ENCODE measurements at places on chromosomes 4 and X.

GRCh38 chr4:43607400-43607799, 714.9 kb downstream of the GRXCR1 start:
- no peak for DNase-seq

DNA sequence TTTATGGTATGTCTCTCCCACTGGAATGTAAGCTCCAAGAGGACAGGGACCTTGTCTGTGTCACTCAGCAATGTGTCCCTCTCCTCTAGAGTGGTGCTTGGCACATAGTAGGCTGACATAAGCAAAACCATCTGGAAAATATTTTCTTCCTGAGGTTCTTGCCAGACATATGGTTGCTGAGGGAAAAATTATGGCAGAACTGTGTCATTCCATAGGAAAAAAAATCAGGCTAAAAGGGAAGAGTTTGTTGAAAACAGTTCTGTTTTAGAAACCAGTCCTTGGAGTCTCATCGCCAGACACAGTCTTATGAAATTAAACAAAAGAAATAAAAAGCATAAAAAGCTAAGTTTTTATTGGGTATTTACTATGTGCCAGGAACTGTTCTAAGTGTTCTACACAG, 60.9 kb downstream of the RTL9 start:
- no peak for DNase-seq

GRCh38 chr4:12852338-12853307, 631.5 kb downstream of the RAB28 start:
- peak; percentile 22 for DNase-seq

- no peak for DNase-seq
These were observed 7.6 kb upstream of the BST1 start for GRCh38 chr4:15695240-15695699.

GRCh38 chr4:56302760-56303159, 84.5 kb downstream of the AASDH start:
- no peak for DNase-seq

DNA sequence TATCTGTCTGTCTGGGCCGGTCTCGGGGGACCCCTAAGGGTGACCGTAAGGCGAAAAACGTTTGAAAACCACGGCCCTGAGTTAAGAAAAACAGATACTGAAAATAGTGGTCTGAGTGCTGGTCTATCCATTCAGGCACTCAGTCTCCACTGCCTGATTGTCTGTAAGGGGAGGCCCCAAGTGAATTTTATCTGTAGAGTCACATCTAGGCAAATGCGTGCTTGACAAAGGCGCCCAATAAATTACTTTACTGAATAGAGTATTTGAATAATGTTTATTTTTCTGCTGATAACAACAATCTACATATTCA, 465 bp downstream of the HNRNPH2 start:
- DNase-seq: peak; percentile 32

DNA sequence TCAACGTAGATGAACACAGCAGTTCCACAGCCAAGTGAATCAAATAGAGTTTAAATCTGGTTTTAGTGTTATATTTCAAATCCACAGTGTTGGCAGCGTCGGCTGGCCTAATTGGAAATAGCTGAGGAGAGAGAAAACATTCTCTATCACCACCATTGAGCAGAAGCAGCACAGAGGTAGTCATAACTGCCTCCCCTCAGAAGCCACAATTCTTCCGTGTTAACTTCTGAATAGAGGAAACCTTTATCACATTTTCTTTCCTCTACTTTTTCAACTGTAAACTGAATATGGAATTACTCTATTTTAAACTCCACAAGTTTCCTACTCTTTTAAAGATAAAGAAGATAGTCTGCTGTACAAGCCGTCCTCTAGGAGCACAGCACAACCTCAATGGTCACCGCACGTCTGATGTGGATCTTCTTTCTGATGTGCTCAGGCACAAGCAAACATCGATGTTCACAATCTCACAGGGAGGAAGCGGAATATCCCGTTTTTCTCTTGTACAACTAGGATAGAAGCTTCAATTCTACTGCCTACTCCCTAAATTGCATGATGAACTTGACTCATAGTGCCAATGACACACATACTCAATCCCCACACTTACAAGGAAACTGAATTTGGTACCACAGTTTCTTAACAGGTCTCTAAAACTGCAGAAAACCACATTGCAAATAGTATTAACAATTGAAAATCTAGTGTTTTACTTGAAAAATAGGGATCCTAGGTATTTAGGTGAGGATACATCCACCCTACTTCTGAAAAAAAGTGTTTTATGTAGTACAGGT, 217.8 kb upstream of the ETNPPL start:
- no peak for DNase-seq

DNA sequence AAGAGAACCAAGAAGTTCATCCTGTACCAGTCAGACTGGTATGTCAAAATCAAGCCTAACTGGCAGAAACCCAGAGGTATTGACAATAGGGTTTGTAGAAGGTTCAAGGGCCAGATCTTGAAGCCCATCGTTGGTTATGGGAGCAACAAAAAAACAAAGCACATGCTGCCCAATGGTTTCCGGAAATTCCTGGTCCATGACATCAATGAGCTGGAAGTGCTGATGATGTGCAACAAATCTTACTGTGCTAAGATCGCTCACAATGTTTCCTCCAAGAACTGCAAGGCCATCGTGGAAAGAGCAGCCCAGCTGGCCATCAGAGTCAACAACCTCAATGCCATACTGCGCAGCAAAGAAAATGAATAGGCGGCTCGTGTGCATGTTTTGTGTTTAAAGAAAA, 172.7 kb upstream of the MED14 start:
- no peak for DNase-seq

- no peak for DNase-seq
These were observed 34.9 kb downstream of the MGAT4D start for GRCh38 chr4:140463182-140463581.

- DNase-seq: no peak
These were observed 48.2 kb upstream of the H2AZ1 start for GRCh38 chr4:99998062-99998867.

- no peak for DNase-seq
These were observed 6.2 kb upstream of the GSPT2 start for GRCh38 chrX:51737091-51737490.

GRCh38 chrX:56130031-56130430, 102.1 kb upstream of the KLF8 start:
- DNase-seq: no peak

DNA sequence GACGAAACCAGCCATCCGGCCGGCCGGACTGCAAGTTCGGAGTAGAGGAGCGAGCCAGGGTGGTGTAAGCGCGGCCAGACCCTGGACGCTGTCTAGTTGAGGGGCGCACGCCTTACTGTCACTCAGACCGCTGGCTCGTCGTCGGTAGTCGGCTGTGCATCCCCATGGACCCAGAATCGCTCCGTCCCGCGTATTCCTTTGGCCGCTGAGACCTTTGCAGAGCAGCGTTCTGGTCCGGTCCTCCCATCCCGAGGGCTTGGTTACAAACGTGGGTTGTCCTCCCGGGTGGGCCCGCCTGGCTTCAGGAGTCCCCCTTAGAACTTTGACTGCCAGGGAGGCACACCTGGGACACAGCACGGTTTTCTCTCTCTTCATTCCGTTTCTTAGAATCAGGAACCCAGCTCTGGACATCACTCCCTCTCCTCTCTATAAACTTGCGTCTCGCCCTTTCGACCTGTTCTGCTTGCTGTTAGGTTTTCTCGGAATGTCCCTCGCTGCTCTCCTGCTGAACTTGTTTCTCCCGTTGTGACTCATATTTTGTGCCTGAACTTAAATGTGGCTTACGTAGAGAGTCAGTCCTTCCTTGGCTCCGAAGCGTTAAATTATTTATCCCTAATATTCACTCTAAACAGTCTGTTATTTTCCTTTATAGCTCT, 672 bp downstream of the PGM2 start:
- DNase-seq: no peak

- no peak for DNase-seq
These were observed 122.4 kb downstream of the AASDH start for GRCh38 chr4:56264873-56265272.

DNA sequence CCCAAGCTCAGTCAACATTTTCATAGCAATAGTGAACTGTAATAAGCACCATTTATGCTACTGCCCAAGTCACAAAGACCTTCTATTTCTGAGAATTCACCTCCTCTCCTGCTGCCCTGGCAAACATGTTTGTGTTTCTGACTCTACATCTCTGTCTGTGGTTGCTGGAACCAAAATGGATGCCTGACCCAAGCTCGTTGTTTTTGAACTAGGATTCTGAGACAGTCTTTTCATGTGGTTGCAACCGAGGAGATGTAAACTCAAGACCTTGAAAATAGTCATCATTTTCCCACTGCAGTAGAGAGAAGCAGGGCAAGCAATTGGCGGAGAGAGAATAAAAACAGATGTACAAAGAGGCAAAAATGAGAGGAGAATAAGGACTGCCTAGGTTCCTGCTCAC, 160.2 kb downstream of the RAB28 start:
- DNase-seq: no peak

GRCh38 chr4:138555584-138555983, 313.4 kb upstream of the SLC7A11 start:
- DNase-seq: no peak

- no peak for DNase-seq
These were observed 418.1 kb downstream of the BCOR start for GRCh38 chrX:39679497-39680157.

GRCh38 chr4:96262057-96262456, 422.2 kb downstream of the PDHA2 start:
- DNase-seq: no peak

GRCh38 chr4:120591038-120591437, 331.5 kb downstream of the PRDM5 start:
- DNase-seq: no peak

GRCh38 chr4:45099471-45099870, 373.1 kb upstream of the GNPDA2 start:
- no peak for DNase-seq

GRCh38 chr4:100294356-100294755, 104.1 kb upstream of the DDIT4L start:
- no peak for DNase-seq

DNA sequence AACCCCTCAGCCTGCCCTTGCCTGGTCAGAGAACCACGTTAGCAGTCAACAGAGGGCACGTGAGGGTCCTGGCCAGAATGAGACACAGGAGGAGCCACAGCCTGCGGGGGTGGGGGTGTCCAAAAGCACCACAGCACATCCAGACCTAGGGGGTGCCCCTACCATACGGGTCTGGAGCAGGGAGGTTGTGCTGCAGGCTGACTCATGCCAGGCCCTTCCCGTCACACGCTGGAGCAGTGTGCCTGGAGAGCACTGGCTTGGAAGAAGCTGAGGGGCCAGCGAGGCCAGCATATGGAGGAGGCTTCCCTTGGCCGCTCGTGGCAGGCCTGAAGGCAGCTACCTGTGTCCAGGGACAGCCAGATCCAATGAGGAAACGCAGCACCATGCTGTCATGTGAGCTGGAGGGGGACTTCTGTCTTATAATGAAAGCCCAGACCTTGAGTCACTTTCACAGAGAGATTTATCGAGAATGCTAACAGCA, 1.5 kb upstream of the IRAK1 start:
- DNase-seq: no peak

DNA sequence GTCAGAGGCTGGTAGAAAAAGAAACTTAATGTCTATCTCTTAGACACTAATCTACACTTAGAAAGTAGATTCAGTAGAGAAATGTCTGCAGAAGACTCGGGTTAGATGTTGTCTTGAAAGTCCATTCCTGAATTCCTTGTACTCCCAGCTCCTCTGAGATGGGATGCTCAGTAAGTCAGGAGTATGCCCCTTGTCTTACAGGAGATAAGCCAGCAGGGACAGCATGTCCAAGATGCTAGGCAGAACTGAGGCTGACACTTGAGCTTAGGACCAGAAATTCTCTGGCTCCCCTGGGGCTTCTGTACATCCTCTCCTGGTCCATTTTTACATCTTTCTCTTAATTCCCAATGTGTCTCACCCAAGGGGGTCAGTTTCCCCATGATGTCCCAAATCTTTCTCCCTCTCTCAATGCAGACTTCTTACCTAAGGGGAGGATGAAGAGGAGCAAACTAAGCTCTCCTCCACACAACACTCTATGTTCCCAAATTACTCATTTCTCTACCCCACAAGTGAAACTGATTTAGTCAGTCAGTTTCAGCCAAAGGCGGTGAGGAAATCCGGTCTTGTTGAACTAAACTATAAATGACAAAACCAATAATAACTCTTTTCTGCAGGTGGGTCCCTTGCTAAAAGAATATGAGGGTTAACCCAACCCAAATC, 558.2 kb upstream of the DIPK2B start:
- DNase-seq: no peak

DNA sequence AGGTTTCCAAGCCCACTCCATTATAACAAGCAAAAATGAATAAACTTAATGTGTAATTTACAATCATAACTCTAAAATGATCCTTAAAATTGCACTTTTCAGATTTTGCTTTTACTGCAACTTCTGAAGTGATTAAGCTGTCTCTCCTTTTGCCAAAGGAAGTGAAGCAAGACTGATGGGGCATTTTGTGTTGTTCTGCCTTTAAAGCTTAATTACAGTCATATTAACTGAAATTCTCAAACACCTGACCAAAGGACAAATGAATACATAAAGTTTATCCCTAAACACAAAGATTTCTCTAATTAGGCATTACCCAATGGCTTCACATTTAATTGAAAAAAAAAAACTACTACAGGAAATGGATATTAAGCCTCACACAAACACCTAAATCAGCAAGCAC, 101.8 kb downstream of the ATP11C start:
- peak; percentile 0 for DNase-seq

DNA sequence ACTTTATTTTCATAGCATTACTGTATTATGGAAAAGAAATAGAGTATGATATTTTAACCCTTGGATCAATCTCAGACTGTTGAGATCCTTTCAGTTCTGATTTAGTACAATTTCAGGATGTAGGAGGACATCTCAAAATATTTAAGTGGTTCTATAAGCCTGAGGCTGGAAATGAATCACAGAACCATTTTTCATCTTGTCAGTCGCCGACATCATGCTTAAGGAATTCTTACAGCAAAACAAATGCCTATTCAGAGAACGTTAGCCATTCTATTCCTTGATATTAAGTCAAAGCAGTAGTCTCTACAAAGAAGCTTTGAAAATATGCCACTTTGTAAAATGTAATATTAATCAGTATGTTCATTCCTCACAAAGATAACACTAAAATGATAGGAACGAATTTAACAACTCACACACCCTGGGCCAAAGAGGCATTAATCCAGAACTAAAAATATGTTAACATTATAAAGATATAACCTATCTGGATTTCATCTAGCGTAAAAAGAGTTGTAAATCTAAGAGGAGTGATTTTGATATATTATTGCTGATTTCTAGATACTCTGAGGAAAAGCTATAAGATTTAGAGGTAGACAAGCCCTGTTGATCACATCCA, 152.0 kb downstream of the GASK1B start:
- no peak for DNase-seq

Data from GF-D8 (cell line).